Head of caudate nucleus (tissue), 42 donors: ENCODE measurements at places on chromosomes 11 and 22.

GRCh38 chr11:75667831-75668450 lies 897 bp downstream of the MAP6 start:
- DNase-seq: peak; percentile 84

- DNase-seq: no peak
Measured at GRCh38 chr11:130592056-130592455, 143.6 kb downstream of the ADAMTS15 start.

DNA sequence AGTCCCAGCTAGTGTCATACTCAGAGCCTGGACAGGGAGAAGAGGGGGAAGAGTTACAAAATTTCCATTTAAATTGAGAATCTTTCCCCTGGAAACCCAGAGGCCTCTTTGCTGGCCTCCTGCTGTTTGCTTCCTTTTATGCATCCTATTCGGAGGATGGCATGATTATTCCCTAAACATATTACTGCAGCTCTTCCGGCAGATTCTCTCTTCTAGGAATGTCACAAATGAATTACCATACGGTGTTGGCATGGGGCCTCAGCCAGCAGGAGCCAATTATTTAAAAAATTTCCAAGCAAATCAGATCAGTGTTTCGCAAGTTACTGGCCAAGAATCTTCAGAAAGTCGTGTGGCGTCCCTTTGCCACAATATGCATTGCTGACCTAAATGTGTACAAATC lies 326.7 kb upstream of the NCAM1 start:
- DNase-seq: no peak

GRCh38 chr11:123461164-123461563 lies 31.1 kb downstream of the GRAMD1B start:
- no peak for DNase-seq

- peak; percentile 32 for DNase-seq
Measured at GRCh38 chr22:26573026-26573662, 16.8 kb downstream of the TPST2 start.

GRCh38 chr22:21571679-21572078 lies 4.2 kb downstream of the UBE2L3 start:
- no peak for DNase-seq
